Hepatocyte (in vitro differentiated cells): ENCODE measurements at places on chromosomes 6 and 20. TPM values are rescaled to one million over a fixed set of nuclear protein-coding genes. Genes with fewer than 3 reads are reported as not detected.

DNA sequence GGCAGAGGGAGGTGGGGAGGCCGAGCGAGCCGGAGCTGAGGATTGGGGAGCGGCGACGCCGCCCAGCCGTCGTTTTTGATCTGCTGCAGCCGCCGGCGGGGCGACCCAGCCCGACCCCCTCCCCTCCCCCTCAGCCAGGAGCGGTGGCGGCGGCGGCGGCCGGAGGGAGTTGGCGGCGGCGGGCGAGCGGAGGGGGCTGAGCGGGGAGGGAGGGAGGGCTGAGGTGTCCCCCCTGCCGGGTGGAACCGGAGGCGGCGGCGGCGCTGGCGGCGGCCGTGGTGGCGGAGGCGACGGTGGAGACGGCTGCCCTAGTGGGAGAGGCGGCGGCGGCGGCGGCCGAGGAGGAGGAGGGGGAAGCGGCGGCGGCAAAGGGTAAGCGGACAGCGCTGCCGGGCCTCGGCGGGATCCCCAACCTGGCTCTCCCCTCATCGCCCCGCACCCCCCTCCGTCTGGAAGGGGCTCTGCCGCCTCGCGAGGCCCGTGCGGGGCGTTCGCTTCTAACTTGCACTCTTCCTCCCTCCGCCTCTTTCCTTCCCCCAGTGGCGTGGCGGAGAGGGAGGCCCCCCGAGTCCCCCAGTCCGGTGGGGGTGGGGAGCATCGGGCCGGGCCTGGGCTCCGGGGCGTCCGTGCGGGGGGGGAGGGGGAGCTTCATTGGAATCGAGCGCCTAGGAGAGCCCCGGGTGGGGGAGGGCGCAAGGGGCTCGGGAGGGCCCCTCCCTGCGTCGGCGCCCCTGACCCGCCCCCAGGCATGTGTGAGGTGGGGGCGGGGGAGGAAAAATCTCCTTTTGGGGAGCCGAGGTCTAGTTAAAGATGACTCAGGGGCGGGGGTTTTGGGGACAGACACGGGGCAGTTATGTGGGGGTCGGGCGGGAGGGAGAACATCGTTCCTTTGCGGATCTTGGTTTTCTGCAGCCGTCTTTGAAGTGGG, at the start of gene TAB2:
Gene TAB2 (plus strand): TSS at position 69 of the 928 bp plus-strand sequence. CDS start 52,286 bp downstream, outside the sequence.
- no peaks in the 10 kb centered on the region for H3K27me3 ChIP-seq
- peaks cover 22% of the 10 kb centered on the region for H3K4me1 ChIP-seq
- peak within 1 kb of the TSS; percentile 99 for H3K27ac ChIP-seq
- H3K36me3 ChIP-seq = no peaks in the 10 kb centered on the region
- peak; percentile 73 for DNase-seq

Gene COL19A1
- 1.1 and 3.3 TPM in 2 replicates for total RNA-seq

DNA sequence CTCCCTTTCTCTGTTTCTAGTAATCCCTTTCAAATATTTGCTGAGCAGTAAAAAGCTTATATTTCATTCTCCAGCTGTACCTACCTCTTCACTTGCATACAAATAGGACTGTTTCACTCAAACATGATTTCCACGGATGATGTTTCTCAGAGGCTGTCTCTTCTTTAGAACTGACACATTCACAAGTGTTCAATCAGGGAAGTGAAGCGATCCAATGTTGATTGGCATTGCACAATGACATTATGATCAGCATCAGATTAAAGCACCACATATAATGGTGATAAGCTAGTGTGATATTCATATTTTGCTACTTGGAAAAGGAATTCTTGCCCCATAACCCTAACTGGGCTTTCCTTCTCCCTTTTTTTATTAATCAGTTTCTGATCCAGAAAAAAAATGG, 681.8 kb downstream of the TBC1D32 start:
- H3K27me3 ChIP-seq = no peaks in the 10 kb centered on the region
- H3K4me3 ChIP-seq = no peak overlapping the region
- H3K36me3 ChIP-seq = no peaks in the 10 kb centered on the region
- no peak for DNase-seq
- no peak overlapping the region for H3K27ac ChIP-seq

Gene THBS2
- total RNA-seq = 2.8 and 5.5 TPM in 2 replicates

GRCh38 chr20:48295966-48296421, 510.7 kb upstream of the SULF2 start:
- H3K36me3 ChIP-seq = no peaks in the 10 kb centered on the region
- H3K27ac ChIP-seq = peak overlapping the region; percentile 68
- peaks cover 20% of the 10 kb centered on the region for H3K4me1 ChIP-seq
- peak; percentile 40 for DNase-seq

Gene AIF1
- total RNA-seq = 4.1 and 4.6 TPM in 2 replicates

DNA sequence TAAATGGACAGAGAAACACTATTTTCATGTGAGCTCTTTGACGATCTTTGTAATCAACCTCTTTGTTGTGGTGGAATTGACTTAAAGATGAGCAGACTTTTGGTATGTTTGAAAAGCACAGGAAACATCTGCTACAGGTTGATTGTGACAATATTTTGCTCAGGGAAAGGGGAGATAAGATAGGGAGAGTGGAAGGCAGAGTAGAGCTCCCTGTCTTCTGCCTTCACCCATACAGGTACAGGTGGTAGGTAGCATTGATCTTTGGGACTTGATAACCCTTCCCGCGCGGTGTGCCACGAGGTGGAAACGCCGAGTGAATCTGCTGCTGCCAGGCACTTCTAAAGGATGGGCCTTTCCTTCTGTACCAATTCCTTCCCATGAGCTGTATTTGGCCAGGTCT, 183.6 kb downstream of the UTRN start:
- H3K4me3 ChIP-seq = no peak overlapping the region
- DNase-seq = no peak
- no peaks in the 10 kb centered on the region for H3K36me3 ChIP-seq
- H3K27ac ChIP-seq = no peak overlapping the region
- no peaks in the 10 kb centered on the region for H3K27me3 ChIP-seq

GRCh38 chr20:60255866-60256265, 297.6 kb downstream of the CDH26 start:
- H3K4me3 ChIP-seq = no peak overlapping the region
- H3K27ac ChIP-seq = no peak overlapping the region
- no peaks in the 10 kb centered on the region for H3K4me1 ChIP-seq
- peaks cover 12% of the 10 kb centered on the region for H3K27me3 ChIP-seq
- H3K36me3 ChIP-seq = no peaks in the 10 kb centered on the region

- no peaks in the 10 kb centered on the region for H3K36me3 ChIP-seq
- DNase-seq = no peak
- no peak overlapping the region for H3K27ac ChIP-seq
- H3K4me1 ChIP-seq = no peaks in the 10 kb centered on the region
Measured at GRCh38 chr6:74892091-74892490, 313.8 kb downstream of the COL12A1 start.

- H3K36me3 ChIP-seq = no peaks in the 10 kb centered on the region
- H3K4me1 ChIP-seq = no peaks in the 10 kb centered on the region
- peak overlapping the region; percentile 12 for H3K4me3 ChIP-seq
- no peak for DNase-seq
- no peaks in the 10 kb centered on the region for H3K27me3 ChIP-seq
Measured at GRCh38 chr6:33391922-33392594, 435 bp downstream of the KIFC1 start.

DNA sequence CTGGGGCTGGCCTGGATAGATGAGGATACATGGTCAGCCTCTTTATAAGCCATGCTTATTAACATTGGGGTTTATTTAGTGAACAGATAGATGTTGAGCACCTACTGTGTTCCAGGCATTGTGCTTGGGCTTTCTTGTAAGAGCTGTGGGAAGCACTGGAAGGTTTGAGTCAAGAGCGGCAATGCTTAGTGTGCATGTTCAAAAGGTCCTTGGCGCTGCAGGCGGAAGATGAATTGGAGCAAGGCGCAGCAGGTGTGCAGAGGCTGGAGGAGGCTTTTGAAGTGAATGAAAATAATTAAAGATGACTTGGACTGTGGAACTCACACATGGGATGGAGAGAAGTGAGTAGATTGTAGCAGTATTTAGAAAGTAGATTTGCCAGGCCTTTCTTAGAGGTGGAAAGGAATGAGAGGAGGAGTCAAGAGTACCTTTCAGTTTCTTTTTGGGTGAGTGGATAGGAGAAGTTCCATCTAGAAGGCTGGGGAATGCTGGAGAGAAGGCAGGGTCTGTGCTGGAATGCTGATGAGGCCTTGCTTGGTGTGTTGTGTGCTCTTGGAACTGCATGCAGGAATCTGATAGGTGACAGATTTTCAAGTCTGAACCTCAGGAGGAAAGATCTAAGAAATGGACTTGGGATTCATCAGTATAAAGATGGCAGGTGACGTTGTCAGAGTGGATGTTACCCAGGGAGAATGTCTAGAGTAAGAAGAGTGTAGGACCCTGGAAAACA, 26.4 kb downstream of the SNX9 start:
- no peaks in the 10 kb centered on the region for H3K36me3 ChIP-seq
- DNase-seq = no peak
- H3K27ac ChIP-seq = peak overlapping the region; percentile 36

DNA sequence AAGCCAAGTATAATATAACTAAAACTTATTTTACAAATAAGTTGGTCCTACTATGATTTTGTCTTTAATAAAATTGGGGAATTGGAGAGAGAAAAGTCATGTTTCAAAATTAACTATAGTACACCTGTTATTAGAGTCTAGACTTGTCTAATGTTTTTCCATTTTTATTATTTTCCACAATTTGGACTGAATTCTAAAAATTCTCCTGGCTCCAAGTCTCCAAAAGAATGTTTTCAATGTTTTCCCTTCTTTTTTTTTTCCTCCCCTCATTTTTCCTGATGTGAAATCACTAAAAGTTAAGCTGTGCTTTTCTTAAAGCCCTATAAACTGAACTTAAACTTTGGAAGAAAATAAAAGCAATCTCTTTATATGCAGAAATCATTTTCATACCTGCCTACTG, 11.3 kb downstream of the PTGIS start:
- no peaks in the 10 kb centered on the region for H3K27me3 ChIP-seq
- no peaks in the 10 kb centered on the region for H3K36me3 ChIP-seq
- H3K27ac ChIP-seq = no peak overlapping the region
- no peak overlapping the region for H3K4me3 ChIP-seq
- H3K4me1 ChIP-seq = peaks cover 12% of the 10 kb centered on the region
- DNase-seq = no peak

DNA sequence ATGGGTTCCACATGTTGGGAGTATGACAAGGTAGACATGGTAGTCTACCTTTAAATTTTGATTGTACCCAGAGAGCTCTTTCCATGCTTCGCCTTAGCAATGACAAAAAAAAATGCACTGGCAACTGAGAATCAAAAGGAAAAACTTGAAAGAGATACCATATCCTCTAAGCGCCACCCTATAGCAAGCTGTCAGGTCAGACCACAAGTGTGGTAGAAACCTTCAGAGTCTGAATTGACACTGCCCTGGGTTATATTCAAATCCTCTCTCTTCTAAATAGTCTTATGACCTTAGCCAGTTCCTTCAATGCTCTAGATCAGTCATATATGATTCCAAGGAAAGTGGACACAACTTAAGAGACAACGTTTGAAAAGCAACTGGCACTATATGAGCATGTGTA, 45.6 kb upstream of the SMLR1 start:
- no peak overlapping the region for H3K4me3 ChIP-seq
- H3K36me3 ChIP-seq = no peaks in the 10 kb centered on the region
- DNase-seq = no peak
- no peaks in the 10 kb centered on the region for H3K27me3 ChIP-seq
- peaks cover 4% of the 10 kb centered on the region for H3K4me1 ChIP-seq

Gene FOXA2
- total RNA-seq = 7.9 and 11.1 TPM in 2 replicates

- no peaks in the 10 kb centered on the region for H3K27me3 ChIP-seq
- no peak for DNase-seq
- no peaks in the 10 kb centered on the region for H3K4me1 ChIP-seq
- H3K36me3 ChIP-seq = no peaks in the 10 kb centered on the region
- no peak overlapping the region for H3K27ac ChIP-seq
- no peak overlapping the region for H3K4me3 ChIP-seq
Measured at GRCh38 chr20:20888936-20889335, 176.5 kb upstream of the RALGAPA2 start.

GRCh38 chr6:44356487-44356886, 14.0 kb downstream of the SPATS1 start:
- no peak overlapping the region for H3K27ac ChIP-seq
- no peaks in the 10 kb centered on the region for H3K4me1 ChIP-seq
- no peaks in the 10 kb centered on the region for H3K36me3 ChIP-seq
- no peak overlapping the region for H3K4me3 ChIP-seq
- no peak for DNase-seq

DNA sequence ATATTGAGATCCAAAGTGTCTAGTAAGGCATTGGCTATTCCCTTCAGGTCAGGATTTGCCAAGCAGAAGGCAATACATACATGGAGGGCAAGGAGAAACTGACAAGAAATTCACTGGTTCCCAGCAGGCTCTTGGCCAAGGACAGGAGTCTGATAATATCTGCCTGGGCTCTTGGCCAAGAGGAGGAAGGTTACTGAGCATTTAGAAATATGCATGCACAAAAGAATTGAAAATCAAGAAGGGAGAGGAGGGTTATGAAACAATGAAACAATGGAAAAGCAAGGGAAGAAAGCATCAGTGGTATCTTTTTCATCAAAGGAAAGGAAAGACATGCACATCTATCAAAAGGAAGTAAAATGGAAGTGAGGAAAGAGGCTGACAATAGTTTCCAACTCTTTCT, 42.4 kb downstream of the ARHGAP18 start:
- H3K36me3 ChIP-seq = no peaks in the 10 kb centered on the region
- peaks cover 17% of the 10 kb centered on the region for H3K4me1 ChIP-seq
- no peak overlapping the region for H3K4me3 ChIP-seq

- DNase-seq = no peak
- H3K4me3 ChIP-seq = no peak overlapping the region
- H3K36me3 ChIP-seq = no peaks in the 10 kb centered on the region
- H3K27me3 ChIP-seq = no peaks in the 10 kb centered on the region
Measured at GRCh38 chr6:53311586-53311935, 37.2 kb downstream of the ELOVL5 start.

Gene THEMIS
- not detected in 2 replicates for total RNA-seq

DNA sequence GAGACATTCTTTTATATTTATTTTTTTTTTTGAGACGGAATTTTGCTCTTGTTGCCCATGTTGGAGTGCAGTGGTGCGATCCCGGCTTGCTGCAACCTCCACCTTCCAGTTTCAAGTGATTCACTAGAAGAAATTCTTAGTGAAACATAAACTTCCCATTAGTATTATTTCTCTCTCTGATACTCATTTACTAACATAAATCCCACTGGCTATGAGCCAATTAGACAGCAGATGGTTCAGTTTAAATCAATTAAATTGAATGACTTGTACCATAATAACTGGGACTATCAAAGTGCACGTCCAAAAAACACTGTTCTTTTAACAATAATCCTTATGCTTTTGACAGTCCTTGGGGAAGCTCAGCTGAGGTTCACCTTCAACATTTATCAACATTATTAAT, 111.2 kb upstream of the PTCHD4 start:
- H3K27me3 ChIP-seq = no peaks in the 10 kb centered on the region
- H3K36me3 ChIP-seq = no peaks in the 10 kb centered on the region
- no peaks in the 10 kb centered on the region for H3K4me1 ChIP-seq
- H3K4me3 ChIP-seq = no peak overlapping the region
- DNase-seq = no peak

GRCh38 chr20:22555791-22556564, 28.4 kb downstream of the FOXA2 start:
- peaks cover 31% of the 10 kb centered on the region for H3K27me3 ChIP-seq
- no peaks in the 10 kb centered on the region for H3K36me3 ChIP-seq
- DNase-seq = no peak
- H3K27ac ChIP-seq = no peak overlapping the region
- H3K4me3 ChIP-seq = no peak overlapping the region

Gene HSPA1B
- 172 and 177 TPM in 2 replicates for total RNA-seq
